ENCODE measurements at places on chromosomes 5 and 9.

DNA sequence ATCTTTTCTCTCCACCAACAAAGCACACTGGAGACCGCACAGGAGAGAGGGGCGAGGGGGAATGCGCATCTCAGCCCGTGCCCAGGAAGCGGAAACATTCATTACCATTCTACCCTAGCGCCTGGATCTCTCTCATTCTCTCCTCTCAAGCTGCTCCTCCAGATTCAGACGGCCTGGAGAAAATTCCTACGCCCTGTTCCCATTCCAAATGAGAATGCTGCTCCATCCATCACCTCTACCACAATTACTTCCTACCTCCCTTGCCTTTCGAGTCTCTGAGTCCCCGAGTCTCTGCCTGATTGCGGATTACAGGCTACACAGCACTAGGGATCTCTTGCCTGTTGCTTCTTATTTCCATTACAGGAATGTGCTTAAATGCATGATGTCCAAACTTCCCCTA lies 6.7 kb downstream of the DDX31 start:
- no peak for DNase-seq

DNA sequence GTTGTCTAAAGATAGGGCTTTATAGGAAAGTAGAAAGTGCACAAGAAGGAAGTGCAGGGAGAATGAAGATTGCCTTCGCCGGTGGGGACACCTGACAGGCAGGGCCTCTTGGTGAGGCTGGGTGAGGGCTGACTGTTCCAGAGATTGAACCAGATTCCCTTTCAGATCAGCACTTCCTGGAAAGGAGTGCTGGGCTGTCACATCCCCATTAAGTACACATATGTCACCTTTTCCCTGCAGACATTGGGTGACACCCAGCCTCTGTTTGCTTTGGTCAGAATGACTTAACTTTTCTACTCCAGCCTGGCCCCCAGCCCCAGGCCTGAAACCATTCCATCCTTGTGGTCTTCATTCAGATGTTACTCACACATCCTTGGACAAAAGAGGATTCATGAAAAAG lies 7.4 kb upstream of the SHROOM1 start:
- peak; percentile 7 for DNase-seq

- DNase-seq = no peak
Measured at GRCh38 chr5:56326116-56326515, 93.0 kb upstream of the ANKRD55 start.

DNA sequence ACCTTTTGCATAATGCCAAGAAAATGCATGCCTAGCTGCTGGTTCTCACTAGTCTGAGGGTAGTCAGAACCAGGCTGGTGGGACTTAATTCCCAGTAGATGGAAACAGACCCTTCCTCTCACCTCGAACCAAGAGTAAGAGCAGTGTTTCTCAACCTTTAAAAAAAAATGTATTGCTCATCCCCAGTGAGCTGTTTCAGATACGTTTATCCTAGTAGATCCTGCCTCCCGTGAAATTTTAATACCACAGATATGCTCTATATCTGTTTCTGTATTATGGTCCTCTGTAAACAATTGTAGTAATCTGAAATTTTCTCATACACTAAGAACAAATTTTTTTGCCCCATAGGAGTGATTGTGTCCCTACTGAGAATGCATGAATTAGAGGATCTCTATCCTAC lies 86.2 kb downstream of the TEK start:
- no peak for DNase-seq
